Thymus (tissue), 14 donors: ENCODE measurements at places on chromosomes 7 and 10. TPM values are rescaled to one million over a fixed set of nuclear protein-coding genes. Genes with fewer than 3 reads are reported as not detected.
A peak's percentile ranks its signal among the peaks of the same experiment; 100 is the strongest.

GRCh38 chr10:124626759-124627380 is 117.3 kb downstream of the FAM53B start:
- DNase-seq = no peak

DNA sequence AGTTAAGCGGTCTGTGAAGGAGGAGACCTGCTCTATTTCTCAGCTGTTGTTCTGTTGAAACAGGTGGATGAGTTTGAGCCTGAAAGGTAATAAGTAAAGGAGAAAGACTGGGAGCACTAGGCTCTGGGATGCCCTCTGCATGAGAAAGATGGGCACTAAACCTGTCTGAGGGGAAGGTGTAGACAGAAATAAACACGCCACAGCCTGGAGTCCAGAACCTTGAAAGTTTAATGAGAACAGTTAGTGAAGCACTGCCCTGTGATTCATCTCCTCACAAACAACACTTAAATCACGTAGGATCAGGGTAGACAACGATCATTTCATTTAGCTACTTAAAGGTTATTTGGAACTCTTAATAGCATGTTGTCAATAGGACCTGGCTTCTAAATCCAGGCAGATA is 193.1 kb downstream of the PHTF2 start:
- DNase-seq = no peak

- no peak for DNase-seq
Measured at GRCh38 chr7:50718876-50719275, 63.8 kb downstream of the GRB10 start.

GRCh38 chr10:86100581-86101061 is 266.0 kb downstream of the GRID1 start:
- no peak for DNase-seq

- DNase-seq = no peak
Measured at GRCh38 chr10:121531076-121531829, 67.0 kb downstream of the FGFR2 start.

- DNase-seq = peak; percentile 38
Measured at GRCh38 chr7:1055956-1056784, 11.8 kb downstream of the GPR146 start.

DNA sequence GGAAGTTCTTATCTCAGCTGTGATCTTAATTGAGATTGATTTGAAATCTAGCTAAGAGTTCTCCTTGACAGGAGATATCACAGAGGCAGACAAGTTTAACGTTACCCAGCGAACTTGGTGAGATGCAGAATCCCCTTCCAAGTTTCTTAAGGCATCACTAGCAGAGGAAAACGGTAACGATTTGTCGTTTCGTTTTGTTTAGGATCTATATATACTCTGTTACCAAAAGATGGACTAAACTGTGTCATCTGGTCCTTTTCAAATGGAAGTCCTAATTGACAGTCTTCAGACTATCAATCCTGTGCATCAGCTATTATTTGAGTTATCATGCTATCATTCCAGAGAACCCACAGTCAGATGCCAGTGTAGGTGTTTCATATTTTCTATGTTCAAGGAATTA is 316.7 kb upstream of the SORCS1 start:
- DNase-seq = no peak

DNA sequence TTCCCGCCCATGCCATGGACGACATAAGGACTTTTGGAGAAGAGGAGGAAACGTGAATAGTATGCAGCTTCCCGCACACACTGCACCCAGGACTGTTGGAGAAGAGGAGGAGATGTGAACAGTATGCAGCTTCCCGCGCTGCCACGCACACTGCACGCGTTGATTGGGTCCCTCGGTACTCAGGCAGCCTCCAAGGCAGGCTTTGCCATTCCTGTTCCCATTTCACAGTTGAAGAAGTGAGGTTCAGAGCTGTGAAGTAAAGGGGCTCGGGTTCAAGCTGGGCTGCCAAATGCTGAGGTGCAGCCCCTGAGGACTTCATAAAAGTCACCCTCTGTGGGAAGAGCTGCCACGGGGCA is 147.9 kb upstream of the FAM20C start:
- no peak for DNase-seq

DNA sequence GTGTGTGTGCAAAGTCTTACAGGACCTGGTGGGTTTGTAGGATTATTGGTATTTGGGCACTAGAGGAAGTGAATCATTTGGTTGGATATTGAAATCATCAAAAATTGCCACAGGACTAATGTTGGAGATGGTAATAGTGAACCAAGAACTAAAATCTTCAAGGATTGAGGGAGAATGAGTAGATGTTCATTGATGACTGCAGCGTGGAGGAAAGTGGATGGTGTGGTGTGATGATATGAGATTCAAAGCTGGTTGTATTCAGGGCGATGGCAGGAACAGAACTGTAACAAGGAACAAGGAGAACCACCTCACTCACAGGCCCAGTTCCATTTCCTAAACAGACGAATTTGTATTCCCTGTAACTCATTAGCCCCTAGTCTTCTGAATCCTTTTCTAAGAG is 90.3 kb downstream of the TRIM24 start:
- DNase-seq = no peak

GRCh38 chr10:59748834-59749233 is 4.4 kb downstream of the MRLN start:
- DNase-seq = no peak

- DNase-seq = no peak
Measured at GRCh38 chr7:107467972-107468371, 1.9 kb upstream of the GPR22 start.

- no peak for DNase-seq
Measured at GRCh38 chr7:34949361-34949760, 87.9 kb downstream of the DPY19L1 start.

DNA sequence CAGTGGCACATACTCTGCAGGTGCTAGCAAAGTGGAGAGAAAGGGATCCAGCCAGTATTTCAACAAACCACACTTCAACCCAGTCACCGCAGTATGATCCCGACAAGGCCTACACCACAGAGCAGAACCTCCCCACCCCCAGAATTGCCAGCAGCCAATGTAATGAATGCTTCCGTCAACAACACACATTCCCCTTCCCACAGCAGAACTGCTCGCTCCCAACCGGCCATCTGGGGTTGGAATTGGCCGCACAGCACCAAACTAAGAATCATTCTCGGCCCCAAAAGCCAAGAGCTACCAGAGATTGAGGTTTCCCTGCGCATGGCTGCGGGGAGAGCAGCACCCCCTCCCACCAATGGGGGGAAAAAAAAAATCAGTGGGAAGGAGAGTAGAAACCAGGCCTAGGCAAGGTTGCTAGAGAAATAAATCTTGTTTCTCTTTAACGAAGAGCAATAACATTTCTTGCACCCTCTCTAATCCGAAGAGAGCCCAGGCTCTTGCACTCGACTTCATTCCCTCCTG is 1.1 kb downstream of the WASL start:
- DNase-seq = no peak

GRCh38 chr7:49775065-49775948 is 1.9 kb downstream of the VWC2 start:
- DNase-seq = no peak

DNA sequence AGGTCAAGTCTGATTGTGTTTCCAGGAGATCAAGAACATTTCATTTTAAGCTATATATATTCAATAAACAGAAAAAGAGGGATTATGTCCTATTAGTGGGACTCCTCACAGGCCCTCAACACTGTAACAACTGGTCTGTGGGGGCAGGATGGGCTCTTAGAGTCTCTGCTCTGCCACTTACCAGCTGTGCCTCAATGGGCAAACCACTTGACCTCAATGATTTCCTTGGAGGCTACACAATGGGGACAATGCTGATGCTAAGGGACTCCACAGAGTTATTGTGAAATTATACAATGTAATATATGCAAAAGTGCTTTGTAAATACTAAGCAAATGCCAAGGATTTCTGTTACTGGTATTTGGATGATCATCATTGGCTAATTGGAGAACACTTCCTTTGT is 33.2 kb upstream of the MXI1 start:
- DNase-seq = no peak

GRCh38 chr10:97197030-97197500 is 11.3 kb upstream of the SLIT1 start:
- DNase-seq = no peak

- no peak for DNase-seq
Measured at GRCh38 chr7:747186-747585, 20.1 kb upstream of the PRKAR1B start.

DNA sequence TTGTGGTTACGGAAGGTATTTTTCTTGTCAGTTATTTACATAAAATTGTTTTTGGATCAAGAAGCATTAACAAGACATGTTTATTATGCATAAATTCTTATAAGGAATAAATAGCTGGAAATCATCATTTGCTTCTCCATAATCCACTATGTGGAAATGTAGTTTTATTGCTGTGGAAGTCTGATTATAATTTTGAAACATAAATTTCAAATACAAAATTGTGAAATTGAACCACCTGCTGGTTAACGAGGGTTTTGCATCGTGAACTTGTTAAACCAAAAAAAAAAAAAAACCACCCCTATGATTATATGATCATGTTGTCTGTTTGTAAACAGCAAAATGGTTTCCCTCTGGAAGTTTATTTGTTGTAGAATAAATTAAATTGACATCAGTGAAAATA is 25.9 kb downstream of the ABRAXAS2 start:
- peak; percentile 29 for DNase-seq

DNA sequence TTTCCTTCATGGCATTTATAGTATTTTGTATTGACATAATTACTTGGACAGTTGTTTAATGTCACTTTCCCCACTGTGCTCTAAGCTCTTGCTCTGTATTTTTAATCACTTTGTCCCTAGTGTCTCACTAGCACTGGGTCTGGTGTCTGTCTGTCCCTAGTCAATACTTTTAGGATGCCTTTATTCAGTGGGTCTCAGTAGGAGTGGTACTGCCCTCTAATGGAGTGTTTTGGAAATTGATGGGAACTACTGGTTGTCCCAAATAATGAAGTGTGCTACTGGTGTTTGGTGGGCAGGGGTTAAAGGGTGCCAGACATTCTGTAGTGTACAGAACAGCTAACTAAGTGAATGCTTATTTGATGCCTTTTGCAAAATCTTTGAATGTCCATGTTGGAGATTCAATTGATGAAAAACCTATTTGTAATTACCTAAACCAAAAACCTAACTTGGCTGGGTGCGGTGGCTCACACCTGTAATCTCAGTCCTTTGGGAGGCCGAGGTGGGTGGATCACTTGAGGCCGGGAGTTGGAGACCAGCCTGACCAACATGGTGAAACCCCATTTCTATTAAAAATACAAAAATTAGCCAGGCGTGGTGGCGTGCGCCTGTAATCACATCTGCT is 33.3 kb downstream of the CDK14 start:
- DNase-seq = no peak

- DNase-seq = no peak
Measured at GRCh38 chr10:130233035-130233360, 96.8 kb downstream of the GLRX3 start.

DNA sequence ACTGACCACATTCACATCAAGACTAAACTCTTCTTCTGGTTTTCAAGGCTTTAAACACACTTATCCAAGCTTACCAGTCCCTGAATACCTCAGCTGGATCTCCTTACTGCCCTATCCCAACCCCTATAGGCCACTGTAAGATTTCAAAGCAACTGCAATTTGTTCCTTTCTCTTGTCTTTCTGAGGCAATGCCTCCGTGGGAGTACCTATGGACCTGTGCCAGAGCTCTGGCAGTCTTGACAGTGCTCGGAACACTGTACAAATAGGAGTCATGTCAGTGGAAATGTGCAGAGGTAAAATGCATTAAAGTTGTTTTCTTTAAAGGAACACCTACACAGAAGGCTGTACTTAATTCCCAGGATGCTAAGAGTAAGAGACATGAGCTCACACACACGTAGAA is 124.7 kb downstream of the CNOT4 start:
- DNase-seq = no peak

GRCh38 chr7:25068502-25069213 is 56.4 kb downstream of the CYCS start:
- DNase-seq = no peak

DNA sequence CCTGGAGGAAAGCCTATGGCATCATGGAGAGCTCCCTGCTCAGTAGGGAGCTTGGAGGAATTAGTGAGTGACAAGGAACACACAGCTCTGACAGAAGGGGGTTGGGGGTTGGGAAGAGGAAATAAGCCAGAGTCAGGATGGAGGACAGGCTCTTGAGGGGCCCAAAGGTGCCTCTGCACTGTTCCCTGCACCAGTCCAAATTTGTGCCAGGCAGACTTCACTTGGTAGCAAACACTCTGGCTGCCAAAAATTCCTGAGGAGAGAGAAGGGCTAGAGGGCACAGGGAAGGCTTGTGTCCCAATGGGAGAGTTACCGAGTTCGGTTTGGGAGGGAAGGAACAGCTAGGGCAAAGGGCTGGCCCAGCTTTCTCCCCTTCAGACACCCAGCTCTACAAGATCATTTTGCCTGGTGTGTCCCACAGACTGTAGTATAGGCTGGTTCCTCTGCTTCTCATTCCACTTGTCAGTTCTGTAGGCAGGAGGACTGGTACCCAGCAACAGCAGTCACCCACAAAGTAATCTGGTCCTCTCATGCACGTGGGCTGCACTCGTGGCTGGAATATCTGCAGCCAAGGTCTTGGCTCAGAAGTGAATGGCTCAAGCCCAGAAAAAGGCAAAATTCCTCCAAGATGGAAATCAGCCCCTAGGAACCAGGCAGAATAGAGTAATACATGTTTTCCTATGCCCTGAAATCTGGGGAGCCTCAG is 8.0 kb upstream of the KCNIP2 start:
- DNase-seq = no peak

- no peak for DNase-seq
Measured at GRCh38 chr10:32954545-32955298, 3.3 kb downstream of the ITGB1 start.

DNA sequence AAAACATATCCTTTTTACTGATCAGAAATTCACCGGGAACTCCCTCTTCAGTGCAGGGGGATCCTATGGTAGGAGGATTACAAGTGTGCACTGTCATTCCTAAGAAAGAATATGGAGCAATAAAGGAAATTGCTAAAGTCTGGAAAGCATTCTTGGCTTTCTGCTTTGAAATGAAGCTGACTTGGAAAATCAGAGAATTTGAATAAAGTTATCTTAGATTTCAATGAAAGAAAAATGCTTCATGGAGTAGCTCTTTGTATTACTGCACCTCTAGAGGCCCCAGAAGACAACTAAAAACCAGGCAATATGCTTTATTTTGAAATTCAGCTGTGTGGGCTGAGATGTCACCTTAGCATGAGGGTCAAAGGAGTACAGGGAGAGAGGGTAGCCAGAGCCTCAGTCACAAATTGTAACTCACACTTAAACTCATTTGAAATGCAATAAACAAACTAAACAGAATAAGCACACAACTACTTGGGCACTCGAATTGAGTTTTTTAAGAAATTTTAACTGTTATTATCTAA is 102.5 kb downstream of the IMMP2L start:
- no peak for DNase-seq

GRCh38 chr7:11294965-11295364 is 321.3 kb downstream of the PHF14 start:
- peak; percentile 23 for DNase-seq

The FAM241B gene
- 1.0 TPM for total RNA-seq

The ANXA8 gene
- total RNA-seq = 6.9 TPM

The SLC26A3 gene
- 0.09 TPM for total RNA-seq

The SUN3 gene
- 1.1 TPM for total RNA-seq

The HOXA9 gene
- 1.5 TPM for total RNA-seq

The TAS2R5 gene
- total RNA-seq = 0.57 TPM

The NAT16 gene
- not detected for total RNA-seq

The INA gene
- 0.94 TPM for total RNA-seq

The DGKI gene
- total RNA-seq = 0.33 TPM

The SLC18A3 gene
- total RNA-seq = not detected

The PLPP4 gene
- 0.14 TPM for total RNA-seq

The VENTX gene
- total RNA-seq = 0.09 TPM

The GRID2IP gene
- 0.28 TPM for total RNA-seq

The MAGI2 gene
- 0.42 TPM for total RNA-seq

The TEX47 gene
- total RNA-seq = not detected

The NRCAM gene
- 4.7 TPM for total RNA-seq

The WNT8B gene
- total RNA-seq = 0.14 TPM
